Mucosa of descending colon (tissue), 3 donors: ENCODE measurements at places on chromosomes 7 and 10.

DNA sequence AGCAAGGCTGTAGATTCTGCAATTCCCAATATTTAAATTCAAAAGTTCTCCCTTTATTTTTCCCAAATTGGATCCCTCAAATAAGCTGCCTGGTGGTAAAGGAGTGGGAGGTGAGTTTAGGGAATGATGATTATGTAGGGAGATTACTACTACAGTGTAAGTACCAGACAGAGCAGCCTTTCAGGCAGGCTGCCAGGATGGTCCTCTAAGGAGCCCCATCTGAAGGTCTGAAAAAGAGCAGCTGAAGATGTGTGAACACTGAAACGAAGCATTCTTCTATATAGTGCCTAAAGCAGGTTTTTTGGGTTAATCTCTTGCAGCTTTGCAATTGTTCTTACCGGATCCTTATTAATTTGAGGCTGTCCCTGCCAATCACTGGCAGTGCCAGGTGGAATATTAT, 84.7 kb downstream of the CREB5 start:
- no peak for DNase-seq

GRCh38 chr10:29239569-29240472, 49.0 kb upstream of the LYZL1 start:
- DNase-seq = no peak

GRCh38 chr10:102593074-102593803, 51.0 kb upstream of the TRIM8 start:
- no peak for DNase-seq

DNA sequence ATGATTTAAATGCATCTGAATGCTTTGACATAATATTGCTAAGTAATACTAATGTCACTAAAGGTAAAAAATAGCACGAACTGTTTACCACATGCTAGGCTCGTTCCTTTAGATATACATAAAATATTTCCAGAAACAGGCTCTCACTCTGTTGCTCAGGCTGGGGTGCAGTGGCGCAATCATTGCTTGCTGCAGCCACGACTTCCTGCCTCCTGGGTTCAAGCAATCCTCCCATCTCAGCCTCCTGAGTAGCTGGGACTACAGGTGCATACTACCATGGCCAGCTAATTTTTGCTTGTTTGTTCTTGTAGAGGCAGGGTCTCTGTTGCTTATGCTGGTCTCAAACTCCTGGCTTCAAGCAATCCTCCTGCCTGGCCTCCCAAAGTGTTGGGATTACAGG, 183.3 kb downstream of the SGMS1 start:
- DNase-seq = no peak

DNA sequence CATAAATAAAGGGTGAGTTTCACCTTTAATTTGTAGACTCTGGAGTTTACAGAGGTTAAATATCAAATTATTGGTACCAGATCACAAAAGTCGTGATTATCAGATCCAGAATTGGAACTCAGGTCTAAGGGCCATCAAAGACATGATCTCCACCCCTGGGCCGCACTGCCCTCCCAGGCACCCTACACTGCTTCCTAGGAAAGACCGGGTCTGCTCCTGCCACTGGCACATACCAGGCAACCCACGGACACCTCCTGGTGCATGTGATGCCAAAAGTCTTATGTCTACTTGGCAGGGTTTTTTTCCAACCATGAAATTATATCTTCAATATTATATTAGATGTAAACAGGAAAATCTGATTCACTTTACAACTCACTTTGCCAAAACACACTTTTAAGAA, 452.8 kb downstream of the PTPRN2 start:
- DNase-seq = no peak

DNA sequence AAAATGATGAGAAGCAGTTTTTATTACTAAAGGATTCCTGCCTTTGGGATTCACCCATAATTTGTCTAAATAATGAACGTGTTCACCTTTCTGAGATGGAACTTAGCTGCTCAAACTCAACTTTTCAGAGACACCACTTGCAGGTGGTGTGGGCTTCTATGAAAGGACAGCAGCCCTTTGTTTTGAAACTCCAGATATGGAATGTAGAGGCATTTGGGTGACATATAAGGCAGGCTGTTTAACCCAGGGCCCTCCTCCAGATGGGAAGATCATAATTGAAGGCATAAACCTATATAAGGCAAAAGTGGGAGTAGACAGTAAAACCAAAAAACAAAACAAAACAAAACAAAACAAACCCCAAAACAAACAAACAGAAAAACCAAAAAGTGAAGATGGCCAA, 11.9 kb upstream of the HUS1 start:
- no peak for DNase-seq

DNA sequence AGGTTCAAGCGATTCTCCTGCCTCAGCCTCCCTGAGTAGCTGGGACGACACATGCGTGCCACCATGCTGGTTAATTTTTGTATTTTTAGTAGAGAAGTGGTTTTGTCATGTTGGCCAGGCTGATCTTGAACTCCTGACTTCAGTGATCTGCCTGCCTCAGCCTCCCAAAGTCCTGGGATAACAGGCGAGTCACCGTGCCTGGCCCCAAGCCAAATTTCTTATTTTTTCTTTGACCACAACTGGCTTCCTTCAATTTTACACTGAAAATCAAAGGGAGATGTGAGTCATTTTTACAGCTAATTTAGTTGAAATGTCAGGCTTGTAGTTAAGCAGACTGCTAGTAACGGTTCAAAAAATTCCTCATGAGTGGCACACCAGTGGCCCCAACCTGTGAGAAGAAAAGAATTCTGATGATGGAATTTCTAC, 7.8 kb downstream of the RNF216 start:
- DNase-seq = no peak

DNA sequence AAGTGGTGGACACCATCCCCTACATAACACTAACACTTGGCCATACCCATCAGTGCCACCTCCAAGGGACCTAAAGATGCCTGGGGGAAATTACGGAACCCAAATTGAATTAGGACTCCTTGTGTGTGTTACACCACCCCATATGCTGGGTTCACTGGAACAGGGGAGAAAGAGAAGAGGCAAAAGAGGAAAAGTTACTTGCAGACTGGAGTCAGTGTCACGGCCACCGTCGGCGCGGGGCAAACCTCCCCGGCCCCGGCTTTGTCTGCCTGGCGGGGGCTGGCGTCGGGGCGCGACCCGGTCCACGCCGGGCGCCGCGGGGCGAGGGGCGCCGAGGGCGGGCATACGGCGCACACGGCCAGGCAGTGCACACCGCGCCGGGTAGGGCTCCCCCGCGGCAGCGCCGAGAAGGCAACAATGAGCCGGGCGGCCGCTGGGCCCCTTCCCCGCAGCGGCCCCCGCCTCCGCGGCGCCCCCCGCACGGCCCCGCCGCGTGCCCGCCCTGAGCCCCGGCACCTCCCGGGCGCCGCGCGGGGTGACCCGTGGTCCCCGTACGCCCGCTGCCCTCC, 171.1 kb downstream of the FAM107B start:
- peak; percentile 60 for DNase-seq

GRCh38 chr7:116560021-116560970, 35.5 kb downstream of the CAV1 start:
- no peak for DNase-seq

DNA sequence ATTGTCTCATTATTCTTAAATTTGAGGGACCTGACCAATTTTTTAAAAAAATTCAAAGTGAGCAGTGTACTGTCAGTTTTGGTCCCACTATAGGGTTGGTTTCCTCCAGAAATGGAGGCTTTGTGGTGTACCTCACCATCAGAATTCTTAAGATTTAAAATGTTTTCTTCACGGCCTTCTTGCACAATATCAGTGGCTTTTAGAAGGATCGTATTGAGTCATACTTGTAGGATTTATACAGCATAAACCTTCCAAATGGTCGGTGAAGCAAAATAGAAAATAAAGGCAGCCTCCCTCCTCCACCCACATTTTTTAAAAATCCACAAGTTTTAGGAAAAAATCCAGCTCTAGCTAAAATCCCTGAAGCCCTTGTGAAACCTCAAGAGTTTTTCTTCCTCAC, 126.4 kb downstream of the RNLS start:
- DNase-seq = no peak

DNA sequence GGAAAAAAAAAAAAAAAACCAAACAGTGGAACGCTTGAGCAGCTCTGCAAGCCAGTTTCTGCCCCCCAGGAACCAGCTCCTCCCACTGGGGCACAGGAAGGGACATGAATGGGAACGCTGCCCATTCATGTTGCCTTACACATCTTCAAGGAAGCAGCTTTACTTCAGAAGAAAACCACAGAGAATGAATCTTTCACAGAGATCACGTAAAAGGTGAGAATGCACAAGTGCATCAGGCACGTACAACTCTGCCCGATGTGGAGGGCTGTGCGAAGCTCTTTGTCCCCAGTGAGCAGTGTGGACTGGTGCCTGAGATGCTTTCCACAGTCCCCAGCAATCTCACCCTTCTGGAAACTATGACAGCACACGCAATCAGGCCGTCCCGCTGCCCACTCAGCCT, 106.2 kb downstream of the DLG5 start:
- DNase-seq = no peak

DNA sequence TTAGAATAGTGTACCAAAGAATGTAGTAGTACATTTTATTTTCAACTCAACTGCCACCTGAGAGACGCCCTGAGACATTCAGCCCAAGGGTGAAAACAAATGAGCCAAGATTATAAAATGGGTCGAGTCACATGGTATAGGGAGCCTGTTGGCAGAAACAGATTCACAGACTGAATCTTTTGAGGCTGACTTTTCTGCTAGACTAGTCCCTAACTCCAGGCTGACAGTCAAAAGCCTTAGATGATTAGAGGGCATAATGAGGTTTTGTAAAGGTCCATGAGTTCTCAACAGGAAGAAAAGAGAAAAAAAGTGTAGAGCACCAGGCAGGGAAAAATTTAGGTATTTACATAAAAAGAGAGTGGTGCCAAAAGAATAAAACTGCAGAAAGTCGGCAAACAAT, 128.0 kb downstream of the NXPH1 start:
- no peak for DNase-seq

- no peak for DNase-seq
Measured at GRCh38 chr7:150982351-150982750, 4.2 kb upstream of the KCNH2 start.

DNA sequence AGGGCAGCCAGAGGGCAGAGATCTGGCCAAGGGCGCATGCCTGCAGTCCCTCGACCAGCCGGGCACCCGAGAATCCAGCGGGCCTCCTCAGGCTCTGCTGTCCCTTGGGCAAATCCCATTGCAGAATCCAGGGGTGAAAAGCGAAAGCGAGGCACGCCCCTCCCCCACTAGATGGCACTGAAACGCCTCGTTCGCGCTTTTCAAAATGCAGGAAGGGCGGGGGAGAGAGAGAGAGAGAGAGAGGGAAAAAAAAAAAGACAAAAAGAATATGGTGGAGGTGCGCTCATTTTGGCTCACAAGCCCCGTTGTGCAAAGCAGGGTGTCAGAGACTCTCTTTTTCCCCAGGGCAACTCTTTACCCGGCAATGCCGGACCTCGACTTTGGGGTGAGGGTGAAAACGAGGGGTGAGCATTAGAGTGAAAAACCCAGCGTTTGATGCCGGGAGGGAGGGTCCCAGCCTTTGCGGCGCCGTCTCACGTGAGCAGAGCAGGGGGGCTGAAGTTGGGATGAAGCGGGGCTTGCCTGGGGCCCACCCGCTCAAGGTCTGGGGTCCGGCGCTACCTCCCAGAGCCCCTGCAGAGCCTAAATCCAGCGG, 2.5 kb upstream of the TMEM178B start:
- DNase-seq = no peak

DNA sequence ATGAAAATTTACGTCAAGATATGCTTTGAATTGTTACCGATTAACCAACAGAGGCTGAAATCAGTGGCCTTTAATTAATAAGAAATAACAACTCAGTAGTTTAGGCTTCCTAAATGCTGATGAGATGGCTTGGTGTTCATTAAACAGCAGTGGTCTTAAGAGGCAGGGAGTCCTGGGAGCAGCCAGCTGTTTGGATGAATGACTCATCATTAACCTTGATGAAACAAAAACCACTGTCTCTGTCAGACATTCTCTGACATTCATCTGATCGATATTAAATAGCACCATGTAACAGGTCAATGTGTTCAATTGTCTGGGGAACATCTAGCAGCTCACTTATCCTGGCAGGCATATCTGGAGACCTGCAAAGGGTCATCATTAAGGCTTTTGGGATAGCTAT, 234.2 kb upstream of the LRRN3 start:
- DNase-seq = no peak

DNA sequence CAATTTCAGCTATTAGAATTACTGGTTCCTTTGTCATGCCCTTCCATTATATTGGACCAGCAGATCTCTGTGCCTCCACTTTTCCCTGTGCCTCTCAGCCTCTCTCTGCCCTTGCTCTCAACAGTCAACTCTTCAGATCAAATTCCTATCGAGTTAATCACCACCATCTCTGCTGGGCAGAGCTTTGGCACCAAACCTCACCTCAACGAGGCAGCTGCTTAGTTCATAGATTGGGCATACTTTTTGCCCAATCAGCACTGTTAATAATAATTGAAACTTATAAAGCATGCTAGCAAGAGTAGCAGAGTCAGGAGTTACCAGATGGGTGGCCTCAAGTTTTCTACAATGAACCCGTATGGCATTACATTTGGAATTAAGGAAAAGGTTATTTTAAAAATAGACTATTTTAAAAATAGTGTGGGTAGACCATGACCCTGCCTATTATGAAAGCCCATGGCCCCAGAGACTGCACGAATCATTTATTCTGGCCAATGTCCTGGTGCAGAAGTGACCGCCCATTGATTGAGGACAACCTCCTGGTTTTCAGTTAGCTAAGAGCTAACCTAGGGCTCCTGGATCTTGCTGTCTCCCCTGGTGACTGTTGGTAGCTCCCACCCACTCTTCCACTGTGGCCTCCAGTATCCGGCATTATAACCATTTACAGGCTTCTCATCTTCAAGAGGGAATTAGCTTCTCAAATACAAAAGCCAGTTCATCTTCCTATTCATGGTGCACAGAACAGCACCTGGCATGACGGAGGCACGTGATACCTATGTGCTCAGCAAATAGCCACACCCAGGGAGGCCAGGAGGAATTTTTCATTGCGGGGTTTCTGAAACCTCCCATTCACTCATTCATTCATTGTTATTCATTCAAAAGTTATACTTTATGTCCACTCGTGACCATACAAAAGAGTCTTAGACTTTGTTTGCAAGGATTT, 265.4 kb downstream of the INHBA start:
- no peak for DNase-seq

- no peak for DNase-seq
Measured at GRCh38 chr10:11604865-11605650, 6.4 kb downstream of the USP6NL start.

GRCh38 chr10:73576178-73576889, 14.8 kb downstream of the USP54 start:
- no peak for DNase-seq

DNA sequence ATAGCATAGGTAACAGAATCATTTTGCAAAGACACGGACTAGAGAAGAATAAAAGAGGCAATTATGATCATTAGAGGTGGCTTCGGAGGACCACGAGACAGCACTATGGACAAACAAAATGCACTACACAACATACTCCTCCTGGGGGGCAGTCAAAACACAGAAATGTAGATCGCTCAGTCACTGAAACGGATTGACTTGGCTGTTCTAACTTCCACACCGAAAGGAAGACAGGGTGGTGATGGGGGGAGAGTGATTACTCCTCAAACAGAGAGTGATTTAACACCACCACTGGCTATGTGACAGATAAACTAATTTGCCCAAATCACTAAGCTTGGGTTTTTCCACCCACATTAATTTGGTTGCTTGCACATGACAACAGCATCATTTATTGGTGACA, 14.1 kb upstream of the PPA1 start:
- no peak for DNase-seq
